ENCODE measurements at places on chromosomes 1 and 21. TPM values are rescaled to one million over a fixed set of nuclear protein-coding genes. Genes with fewer than 3 reads are reported as not detected.

- no peak overlapping the region for H3K4me3 ChIP-seq
- no peak overlapping the region for H3K27ac ChIP-seq
- DNase-seq, result no peak
- no peaks in the 10 kb centered on the region for H3K4me1 ChIP-seq
- H3K27me3 ChIP-seq, result no peaks in the 10 kb centered on the region
Observed at GRCh38 chr21:26715878-26716506, 129.2 kb downstream of the ADAMTS1 start.

- DNase-seq, result no peak
- H3K36me3 ChIP-seq, result peaks cover 11% of the 10 kb centered on the region
- no peak overlapping the region for H3K27ac ChIP-seq
Observed at GRCh38 chr1:203797948-203798655, 2.7 kb downstream of the ZBED6 start.

DNA sequence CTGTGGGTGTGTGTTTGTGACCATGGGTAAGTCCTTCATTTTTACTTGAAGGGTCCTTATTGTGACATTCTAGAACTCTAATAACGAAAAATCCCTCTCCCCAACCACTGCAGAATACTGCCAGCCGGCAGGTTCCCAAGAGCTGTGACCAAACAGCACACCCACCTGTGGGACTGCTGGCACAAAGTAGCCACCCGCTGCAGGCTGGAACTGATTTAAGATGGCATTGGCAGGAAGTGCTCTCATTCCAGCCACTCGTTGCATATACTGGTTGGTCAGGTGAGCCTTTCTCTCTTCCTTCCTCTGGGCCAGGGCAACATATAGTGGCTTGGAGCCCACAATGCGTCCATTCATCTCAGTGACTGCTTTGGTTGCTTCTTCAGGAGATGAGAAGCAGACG lies 11.6 kb downstream of the PABPC4 start:
- no peaks in the 10 kb centered on the region for H3K27me3 ChIP-seq
- no peak overlapping the region for H3K27ac ChIP-seq
- DNase-seq, result no peak
- H3K36me3 ChIP-seq, result peaks cover 100% of the 10 kb centered on the region

Gene ZNF669
- total RNA-seq, result 6.0 TPM

DNA sequence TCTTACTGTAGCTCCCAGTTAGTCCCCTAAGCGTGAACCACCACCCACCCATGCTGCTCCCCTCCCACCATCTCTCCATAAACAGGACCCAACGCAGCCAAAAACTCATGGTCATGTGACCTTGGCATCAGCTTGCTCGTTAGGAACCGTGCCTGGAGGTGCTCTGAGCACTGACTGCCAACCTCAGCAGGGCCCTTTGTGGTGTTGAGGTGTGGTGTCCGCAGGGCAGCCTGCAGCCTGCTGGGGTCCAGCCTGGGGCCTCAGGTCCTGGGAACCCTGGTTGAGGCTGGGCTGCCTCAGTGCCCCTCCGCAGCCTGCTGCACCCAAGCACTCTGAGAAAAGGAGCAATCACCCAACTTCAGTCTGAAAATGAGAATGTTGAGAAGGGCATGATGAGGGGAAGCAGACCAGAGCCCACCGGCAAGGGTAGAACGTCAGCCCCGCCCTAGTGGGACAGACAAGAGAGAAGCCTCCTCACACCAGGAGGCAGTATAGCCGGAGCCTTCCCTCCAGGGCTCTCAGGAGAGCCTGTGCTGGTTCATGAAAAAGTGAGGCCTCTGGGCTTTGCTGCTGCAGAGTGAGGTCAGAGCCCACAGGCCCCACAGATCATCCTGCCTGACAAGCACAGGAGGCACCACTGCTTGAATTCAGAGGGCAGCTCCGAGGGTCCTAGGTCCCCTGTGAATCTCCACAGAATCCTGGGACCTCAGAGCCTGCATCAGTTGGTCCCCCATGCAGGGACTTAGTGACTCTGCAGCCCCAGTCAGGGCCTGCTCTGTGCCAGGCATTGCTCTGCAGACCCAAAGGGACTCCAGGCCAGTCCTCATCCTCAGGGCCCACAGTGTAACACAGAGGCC lies 4.9 kb upstream of the COL6A2 start:
- peak overlapping the region; percentile 99 for H3K27ac ChIP-seq
- H3K36me3 ChIP-seq, result no peaks in the 10 kb centered on the region
- peak overlapping the region; percentile 37 for H3K4me3 ChIP-seq
- H3K4me1 ChIP-seq, result peaks cover 28% of the 10 kb centered on the region

- H3K36me3 ChIP-seq, result peaks cover 6% of the 10 kb centered on the region
- H3K4me3 ChIP-seq, result no peak overlapping the region
- no peak for DNase-seq
- H3K4me1 ChIP-seq, result peaks cover 4% of the 10 kb centered on the region
- no peaks in the 10 kb centered on the region for H3K27me3 ChIP-seq
Observed at GRCh38 chr1:213110349-213111300, 59.6 kb downstream of the RPS6KC1 start.

GRCh38 chr1:91876040-91876470 lies 9.9 kb downstream of the TGFBR3 start:
- H3K4me1 ChIP-seq, result peaks cover 98% of the 10 kb centered on the region
- H3K27ac ChIP-seq, result peak overlapping the region; percentile 12
- H3K27me3 ChIP-seq, result no peaks in the 10 kb centered on the region
- DNase-seq, result no peak

- H3K4me3 ChIP-seq, result no peak overlapping the region
- H3K36me3 ChIP-seq, result no peaks in the 10 kb centered on the region
- H3K4me1 ChIP-seq, result peaks cover 22% of the 10 kb centered on the region
- no peak for DNase-seq
- no peak overlapping the region for H3K27ac ChIP-seq
Observed at GRCh38 chr1:41192456-41193178, 49.5 kb downstream of the SCMH1 start.

- no peaks in the 10 kb centered on the region for H3K27me3 ChIP-seq
- no peak overlapping the region for H3K27ac ChIP-seq
- no peaks in the 10 kb centered on the region for H3K36me3 ChIP-seq
Observed at GRCh38 chr1:147509786-147510395, 31.4 kb upstream of the BCL9 start.

DNA sequence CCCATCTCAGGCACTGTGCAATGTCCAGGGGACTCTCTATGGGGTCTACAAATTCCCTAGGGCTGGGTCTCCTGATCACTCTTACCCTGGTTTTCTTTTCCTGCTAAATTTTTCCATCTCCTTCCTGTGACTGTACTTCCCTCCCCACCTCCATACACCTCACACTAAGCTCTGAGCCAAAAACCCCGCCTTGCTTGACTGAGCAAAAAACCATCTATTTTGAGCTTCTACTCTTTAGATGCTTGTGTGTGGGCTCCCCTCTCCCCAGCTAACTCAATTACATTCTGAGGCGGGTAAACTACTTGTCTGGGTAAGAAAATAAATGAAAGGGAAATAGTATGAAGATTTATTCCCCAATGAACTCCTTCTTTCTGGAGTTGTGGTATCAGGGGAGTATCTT lies 187.9 kb downstream of the PTPRU start:
- H3K27me3 ChIP-seq, result no peaks in the 10 kb centered on the region
- H3K36me3 ChIP-seq, result no peaks in the 10 kb centered on the region
- H3K27ac ChIP-seq, result no peak overlapping the region
- H3K4me3 ChIP-seq, result no peak overlapping the region
- no peak for DNase-seq
- H3K4me1 ChIP-seq, result no peaks in the 10 kb centered on the region

DNA sequence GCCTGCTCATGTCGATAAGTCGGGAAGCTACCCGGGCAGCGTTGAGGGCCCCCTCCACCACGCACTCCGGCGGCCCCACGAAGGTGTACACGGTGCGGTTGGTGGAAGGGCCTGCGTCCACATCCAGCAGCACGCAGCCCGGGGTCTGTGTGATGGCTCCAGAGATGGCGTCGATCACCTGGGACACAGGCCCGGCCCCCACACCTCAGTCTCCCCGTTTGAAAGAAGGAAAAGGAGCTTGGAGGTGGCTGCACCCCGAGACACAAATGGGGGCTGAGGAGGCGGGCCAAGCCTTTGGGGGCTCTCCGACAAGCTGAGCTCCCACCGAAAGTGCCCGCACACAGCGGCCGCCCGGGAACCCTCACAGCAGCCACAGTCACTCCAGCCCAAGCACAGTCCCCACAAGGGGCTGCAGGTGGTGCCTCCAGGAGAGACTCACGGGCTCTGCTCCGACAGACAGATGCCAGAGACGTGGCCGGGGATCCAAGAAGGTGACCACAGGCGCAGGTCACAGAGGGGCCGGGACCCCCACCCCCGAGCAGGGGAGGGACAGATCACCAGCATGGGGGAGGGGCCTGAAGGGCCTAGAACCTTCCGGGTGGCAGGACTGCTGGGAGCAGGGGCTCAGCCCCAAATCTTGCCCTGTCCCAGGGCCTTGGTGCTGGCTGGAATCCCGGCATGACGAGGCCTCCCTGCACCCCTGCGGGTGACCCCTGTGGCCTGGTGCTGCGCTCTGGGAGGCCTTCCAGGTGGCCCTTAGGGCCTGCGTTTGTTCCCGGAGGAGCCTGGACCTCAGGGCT lies 1.0 kb downstream of the FTCD start:
- no peaks in the 10 kb centered on the region for H3K27me3 ChIP-seq
- no peak overlapping the region for H3K27ac ChIP-seq
- peaks cover 4% of the 10 kb centered on the region for H3K36me3 ChIP-seq

Gene PDE9A
- 34.5 TPM for total RNA-seq

- H3K4me3 ChIP-seq, result no peak overlapping the region
- peaks cover 7% of the 10 kb centered on the region for H3K36me3 ChIP-seq
- no peak for DNase-seq
- H3K27ac ChIP-seq, result no peak overlapping the region
- no peaks in the 10 kb centered on the region for H3K27me3 ChIP-seq
Observed at GRCh38 chr1:243390162-243390791, 134.4 kb downstream of the SDCCAG8 start.

Gene GUCA2A
- total RNA-seq, result not detected

GRCh38 chr1:36966242-36966641 lies 68.1 kb downstream of the GRIK3 start:
- no peak for DNase-seq
- no peaks in the 10 kb centered on the region for H3K27me3 ChIP-seq
- no peak overlapping the region for H3K4me3 ChIP-seq
- no peaks in the 10 kb centered on the region for H3K36me3 ChIP-seq

DNA sequence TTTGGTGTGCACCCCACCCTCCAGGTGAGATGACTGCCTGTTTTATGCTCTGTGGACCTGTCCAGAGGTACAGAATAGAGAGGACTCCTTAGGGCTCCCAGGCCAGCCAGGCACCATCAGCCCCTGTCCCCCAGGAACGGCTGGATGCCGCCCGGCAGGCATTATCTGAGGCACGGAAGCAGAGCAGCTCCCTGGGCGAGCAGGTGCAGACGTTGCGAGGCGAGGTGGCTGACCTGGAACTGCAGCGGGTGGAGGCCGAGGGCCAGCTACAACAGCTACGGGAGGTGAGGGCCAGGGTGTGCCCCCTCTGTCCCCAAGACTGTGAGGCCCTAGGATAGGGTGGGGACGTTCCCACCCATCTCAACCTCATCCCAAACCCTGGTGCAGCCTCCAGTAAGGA lies 10.8 kb downstream of the MFAP2 start:
- H3K4me1 ChIP-seq, result peaks cover 22% of the 10 kb centered on the region
- no peak overlapping the region for H3K4me3 ChIP-seq
- DNase-seq, result no peak
- H3K27ac ChIP-seq, result no peak overlapping the region
- no peaks in the 10 kb centered on the region for H3K27me3 ChIP-seq

GRCh38 chr1:113681596-113682337 lies 77.5 kb downstream of the PHTF1 start:
- H3K4me1 ChIP-seq, result peaks cover 14% of the 10 kb centered on the region
- H3K27ac ChIP-seq, result no peak overlapping the region
- no peak overlapping the region for H3K4me3 ChIP-seq
- peaks cover 5% of the 10 kb centered on the region for H3K36me3 ChIP-seq
- DNase-seq, result no peak

Gene LIPI
- total RNA-seq, result not detected

GRCh38 chr1:116066868-116067565 lies 44.2 kb upstream of the MAB21L3 start:
- no peak overlapping the region for H3K4me3 ChIP-seq
- no peaks in the 10 kb centered on the region for H3K27me3 ChIP-seq
- DNase-seq, result no peak
- H3K4me1 ChIP-seq, result no peaks in the 10 kb centered on the region
- H3K27ac ChIP-seq, result peak overlapping the region; percentile 44
- H3K36me3 ChIP-seq, result peaks cover 19% of the 10 kb centered on the region

DNA sequence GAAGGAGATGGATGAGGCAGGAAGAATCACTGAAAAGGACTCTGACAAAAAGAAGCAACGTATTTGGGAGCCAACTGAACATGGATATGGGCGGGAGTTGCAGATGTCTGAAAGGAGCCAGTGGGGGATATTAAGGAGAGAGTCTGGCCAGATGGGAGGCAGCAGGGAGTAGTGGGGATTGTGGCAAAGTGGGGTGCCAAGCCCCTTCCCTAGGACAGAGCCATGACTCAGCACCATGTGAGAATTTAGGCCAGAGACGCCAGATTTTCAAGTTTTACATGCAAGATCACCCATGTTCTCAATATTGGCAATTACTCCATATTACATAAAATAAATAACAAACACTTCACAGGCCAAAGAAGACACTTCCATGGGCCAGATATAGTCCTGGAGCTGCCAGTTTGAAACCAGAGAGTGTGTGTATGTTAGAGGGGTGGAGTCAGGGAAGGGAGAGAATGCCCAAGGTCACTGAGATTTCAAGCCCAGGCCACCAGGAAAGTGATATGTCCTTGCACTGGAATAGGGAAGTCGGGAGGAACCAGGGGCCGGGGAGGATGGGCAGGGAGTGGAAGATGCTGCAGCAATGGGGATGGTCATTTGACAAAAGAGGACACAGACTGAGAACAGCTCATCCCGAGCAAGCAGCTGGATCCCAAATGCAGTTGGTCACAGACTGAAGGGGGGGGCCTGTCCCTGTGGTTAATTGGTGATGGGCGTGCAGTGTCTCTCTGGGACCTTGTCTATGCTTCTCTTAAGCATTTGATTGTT lies 23.5 kb downstream of the TMEM51 start:
- peaks cover 10% of the 10 kb centered on the region for H3K4me1 ChIP-seq
- H3K27ac ChIP-seq, result no peak overlapping the region
- no peak overlapping the region for H3K4me3 ChIP-seq
- DNase-seq, result no peak

DNA sequence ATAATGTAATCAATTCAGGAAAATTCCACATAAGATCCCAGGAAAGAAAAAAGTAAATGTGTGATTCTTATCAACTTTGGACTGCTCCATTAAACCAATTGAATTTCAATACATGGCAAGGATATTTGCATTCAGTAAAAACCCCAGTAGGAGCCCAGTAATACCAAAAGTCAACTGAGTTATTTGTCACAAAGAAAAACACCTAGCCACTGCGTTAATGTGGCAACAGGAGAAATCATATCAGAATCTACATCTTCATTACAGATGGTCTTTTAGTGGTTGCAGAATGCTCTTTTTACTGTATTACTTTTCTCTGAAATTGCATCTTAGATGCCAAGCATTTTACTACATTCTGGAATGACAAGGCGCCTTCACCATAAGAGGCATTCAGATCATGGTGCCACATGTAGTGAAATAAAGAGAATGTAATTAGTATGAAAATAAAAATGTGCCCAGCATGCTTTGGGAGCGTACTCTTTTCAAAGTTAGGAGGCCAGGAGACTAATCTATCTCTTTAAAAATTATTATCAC lies 180.7 kb downstream of the PATJ start:
- no peaks in the 10 kb centered on the region for H3K27me3 ChIP-seq
- no peak overlapping the region for H3K27ac ChIP-seq
- DNase-seq, result no peak
- H3K4me1 ChIP-seq, result no peaks in the 10 kb centered on the region
- no peaks in the 10 kb centered on the region for H3K36me3 ChIP-seq

- no peaks in the 10 kb centered on the region for H3K36me3 ChIP-seq
- no peak overlapping the region for H3K27ac ChIP-seq
- no peak overlapping the region for H3K4me3 ChIP-seq
- no peaks in the 10 kb centered on the region for H3K4me1 ChIP-seq
- no peaks in the 10 kb centered on the region for H3K27me3 ChIP-seq
Observed at GRCh38 chr21:14838400-14838799, 226.4 kb downstream of the NRIP1 start.

GRCh38 chr1:29812408-29813135 lies 576.2 kb downstream of the PTPRU start:
- no peak for DNase-seq
- peaks cover 26% of the 10 kb centered on the region for H3K27me3 ChIP-seq
- H3K4me1 ChIP-seq, result no peaks in the 10 kb centered on the region
- no peak overlapping the region for H3K27ac ChIP-seq
